ENCODE measurements at places on chromosomes 11 and 22.

DNA sequence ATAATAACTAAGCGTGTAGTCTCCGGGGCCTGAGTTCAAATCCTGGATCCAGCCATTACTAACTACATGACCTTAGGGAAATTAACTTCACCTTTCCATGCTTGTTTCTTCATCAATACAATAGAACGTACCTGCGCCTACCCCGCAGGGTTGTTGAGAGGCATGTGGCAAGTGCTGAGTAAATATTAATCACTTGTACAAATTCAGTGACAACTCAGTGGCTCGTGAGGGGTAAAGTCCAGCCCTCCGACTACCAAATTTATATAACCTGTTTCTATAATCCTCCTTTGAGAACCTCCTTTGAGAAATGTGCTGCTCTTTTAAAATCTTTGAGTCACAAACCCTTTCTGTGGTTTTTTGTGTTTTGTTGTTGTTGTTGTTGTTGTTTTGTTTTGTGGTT, 49.8 kb downstream of the FEZ1 start:
- no peak for DNase-seq

DNA sequence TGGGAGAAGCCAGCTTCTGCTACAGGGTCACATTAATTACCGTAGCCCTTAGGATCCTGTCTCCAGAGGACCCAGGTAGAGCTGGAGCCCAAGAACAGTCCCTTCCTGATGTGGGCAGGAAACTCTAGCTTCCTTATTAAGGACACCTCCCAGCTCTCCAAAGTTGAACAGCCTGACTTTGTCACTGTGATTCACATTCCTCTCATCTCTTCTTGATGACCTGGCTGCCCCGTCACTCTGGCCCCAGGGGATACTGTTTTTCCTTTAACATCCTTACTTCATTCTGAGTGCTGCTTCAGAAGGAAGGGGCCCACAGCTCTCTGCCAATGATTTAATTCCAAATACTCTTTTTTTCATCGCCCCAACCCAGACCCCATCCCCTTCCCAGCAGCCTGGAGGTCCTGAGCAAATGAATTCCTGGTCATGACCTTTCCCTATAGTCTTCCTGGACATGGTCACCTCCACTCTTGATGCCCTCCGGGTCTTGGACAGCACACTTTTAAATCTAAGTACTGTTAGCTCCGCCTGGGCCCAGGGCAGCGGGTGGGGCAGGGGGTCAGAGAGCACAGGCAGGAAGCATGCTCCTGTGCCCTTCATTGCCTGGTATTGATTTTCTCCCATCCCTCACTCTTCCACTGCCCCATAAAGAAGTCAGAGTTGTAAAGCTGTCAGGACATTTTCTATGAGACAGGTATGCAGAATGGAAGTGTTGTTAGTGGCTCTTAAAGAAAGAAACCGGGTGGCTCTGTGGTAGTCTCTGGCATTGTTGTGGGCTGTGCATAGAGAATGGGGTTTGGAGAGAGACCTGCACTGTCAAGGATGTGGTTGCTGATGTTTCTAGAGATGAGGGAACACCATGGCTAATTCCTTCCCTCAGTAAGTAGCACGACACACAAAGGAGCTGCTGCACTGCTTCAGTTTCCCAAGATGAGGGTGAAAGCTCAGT, 22.3 kb upstream of the SPON1 start:
- no peak for DNase-seq

GRCh38 chr22:27564806-27565205, 236.8 kb downstream of the MN1 start:
- no peak for DNase-seq

- no peak for DNase-seq
Observed at GRCh38 chr11:20197881-20198280, 37.6 kb upstream of the DBX1 start.

DNA sequence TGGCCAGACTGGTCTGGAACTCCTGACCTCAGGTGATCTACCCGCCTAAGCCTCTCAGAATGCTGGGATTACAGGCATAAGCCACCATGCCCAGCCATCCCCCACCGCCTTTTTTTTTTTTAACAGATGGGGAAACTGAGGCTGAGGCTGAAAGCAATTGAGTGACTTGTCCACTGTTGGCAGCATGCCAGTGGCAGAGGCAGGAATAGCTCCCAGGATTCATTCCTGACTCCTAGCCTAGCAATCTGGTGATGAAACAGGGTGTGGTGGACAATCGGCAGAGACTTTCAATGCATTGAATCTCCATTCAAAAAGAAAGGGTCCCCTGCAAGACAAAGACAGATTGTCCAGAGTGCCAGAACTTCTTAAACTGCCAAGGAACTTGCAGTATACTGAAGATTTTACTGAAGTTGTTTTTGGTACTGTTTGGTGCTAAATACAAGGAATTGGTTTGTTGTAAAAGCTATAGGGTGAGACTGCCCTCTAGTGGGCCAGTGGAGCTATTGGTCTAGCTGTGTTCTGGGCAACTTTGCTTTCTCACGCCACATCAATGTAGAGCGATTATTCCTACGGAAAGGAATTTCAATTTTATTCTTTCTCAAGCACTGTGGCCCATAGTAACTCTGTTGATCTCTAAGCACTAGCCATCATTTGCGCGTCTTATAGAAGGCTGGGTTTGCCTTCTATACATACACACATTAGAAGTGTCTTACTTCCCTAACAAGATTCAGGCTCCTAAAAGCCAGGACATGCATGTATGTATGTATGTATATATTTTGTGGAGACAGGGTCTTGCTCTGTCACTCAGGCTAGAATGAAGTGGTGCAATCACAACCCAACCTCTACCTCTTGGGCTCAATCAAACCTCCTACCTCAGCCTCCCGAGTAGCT, 21.0 kb downstream of the C22orf31 start:
- peak; percentile 76 for DNase-seq

DNA sequence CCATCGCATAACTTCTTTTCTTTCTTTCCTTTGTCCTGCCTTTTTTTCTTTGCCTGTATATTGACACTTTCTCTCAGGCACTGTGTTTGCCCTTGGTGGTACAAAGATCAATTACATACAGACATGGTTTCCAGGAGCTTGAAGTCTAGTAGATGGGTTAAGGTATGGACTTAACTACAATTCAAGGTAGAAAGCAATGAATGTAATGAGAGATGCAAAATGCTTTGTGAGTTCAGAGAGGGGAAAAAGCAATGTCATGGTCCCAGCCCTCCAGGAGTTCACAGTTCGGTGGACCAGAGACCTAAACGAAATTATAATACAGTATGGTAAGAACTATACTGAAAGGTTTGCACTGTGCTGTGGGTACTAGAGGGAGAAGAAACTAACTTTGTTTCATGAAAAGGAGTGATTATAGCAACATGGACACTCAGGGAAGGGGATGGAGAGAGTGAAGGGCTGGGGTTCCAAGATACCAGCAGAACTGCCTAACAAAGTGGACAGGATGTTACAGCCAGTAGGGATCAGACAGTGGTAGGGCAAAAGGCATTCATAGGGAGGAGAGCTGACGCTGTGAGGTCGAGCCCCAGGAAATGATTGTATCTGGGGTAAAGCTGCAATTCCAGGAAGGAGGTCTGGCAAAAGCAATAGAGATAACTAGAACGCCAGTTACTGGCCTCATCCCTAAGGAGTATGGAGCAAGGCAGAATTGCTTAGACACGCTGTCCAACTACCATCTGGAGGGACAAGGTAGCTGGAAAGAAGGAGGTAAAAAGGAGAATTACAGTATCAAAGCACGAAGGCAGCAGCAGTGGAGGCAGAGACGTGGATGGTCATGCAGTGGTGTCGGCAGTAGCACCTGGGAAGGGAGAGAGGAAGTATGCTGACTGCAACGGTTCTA, 158.3 kb upstream of the MTMR2 start:
- no peak for DNase-seq

DNA sequence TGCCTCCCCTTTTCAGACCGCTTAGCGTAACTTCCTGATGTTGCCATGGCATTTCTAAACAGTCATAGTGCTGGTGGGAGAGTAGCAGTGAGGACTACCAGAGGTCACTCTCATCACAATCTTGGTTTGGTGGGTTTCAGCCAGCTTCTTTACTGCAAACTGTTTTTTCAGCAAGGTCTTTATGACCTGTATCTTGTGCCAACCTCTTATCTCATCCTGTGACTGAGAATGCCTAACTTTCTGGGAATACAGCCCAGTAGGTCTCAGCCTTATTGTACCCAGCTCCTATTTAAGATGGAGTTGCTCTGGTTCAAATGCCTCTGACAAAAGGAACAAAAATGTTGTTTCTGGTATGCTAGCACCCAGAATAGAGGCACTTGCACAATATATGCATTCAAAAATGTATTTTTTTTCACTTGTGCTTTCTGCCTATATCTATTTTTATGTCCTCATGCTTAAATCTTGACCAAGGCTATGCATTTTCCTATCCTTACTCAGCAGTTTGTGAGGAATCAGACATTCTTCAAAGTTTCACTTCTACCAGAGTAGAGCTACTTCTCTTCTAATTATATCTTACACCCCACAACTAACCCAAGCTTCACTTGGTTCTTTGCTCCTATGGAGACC, 16.1 kb upstream of the OR51M1 start:
- DNase-seq, result no peak

- no peak for DNase-seq
Observed at GRCh38 chr11:43574949-43575912, 105.3 kb upstream of the HSD17B12 start.
